ENCODE measurements at places on chromosomes 7 and 10.

DNA sequence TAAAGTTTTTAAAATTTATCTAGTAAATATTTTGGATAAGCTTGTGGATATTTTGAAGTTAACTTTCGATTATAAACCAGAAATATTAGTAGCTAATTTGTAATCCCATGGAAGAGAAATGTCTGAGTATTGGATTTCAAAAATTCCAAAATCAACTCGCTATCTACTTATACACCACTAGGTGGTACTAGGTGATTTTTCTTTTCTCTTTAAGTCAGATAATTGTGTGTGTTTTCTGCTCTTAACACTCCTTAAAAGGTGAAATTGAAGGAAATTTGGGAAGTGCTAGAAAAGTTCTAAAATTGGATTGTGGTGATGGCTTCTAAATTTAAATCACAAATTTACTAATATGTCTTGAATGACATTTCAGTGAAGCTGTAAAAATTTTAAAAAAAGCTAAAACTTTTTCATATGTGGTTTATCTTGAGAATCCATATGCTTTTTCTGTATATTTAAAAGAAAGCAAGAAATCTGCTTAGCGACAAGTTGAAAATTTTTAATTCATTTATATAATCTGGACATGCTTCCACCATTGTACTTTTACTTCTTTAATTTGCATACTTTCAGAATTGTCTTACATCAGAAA, 90.2 kb downstream of the IPMK start:
- peak; percentile 10 for DNase-seq

DNA sequence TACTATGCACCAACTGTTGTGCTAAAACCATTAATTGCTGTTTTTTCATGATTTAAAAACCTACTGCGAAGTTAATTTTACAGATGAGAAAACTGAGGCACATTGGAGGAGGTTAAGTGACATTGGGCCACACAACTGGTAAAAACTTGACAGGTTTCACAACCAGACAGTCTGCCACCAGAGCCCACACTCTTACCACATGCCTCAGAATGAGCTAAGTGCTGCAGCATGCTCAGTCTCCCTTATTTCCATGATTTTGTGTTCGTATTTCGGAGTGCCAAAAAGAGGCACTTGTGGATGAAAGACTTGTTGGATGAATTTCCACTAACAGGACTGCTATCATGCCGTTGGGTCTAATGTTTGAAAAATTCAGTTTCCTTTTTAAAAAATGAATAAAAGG, 77.4 kb downstream of the PCLO start:
- no peak for DNase-seq

DNA sequence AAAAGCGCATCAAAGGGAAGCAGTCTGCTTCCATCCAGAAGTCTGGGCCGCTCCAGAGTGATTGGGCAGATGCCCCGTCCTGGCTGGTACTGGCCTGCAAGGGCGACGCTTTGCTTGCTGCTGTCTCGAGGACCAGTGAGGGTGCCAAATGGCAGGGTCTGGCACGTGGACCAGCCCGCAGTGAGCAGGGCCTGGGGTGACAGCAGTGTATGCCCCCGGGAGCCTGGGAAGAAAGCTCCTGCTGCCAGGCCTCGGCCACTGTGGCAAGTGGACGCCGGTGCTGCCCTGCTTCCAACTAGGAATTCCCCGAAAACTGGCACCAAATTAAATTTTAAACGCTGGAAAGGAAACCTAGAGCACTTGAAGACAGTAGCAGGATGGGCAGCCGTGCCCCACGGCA, 357.0 kb upstream of the MKI67 start:
- DNase-seq = no peak

- no peak for DNase-seq
These were observed 168.4 kb downstream of the SEMA3D start for GRCh38 chr7:85018498-85018897.

- DNase-seq = no peak
These were observed 80.5 kb downstream of the TBXAS1 start for GRCh38 chr7:139909379-139910050.

DNA sequence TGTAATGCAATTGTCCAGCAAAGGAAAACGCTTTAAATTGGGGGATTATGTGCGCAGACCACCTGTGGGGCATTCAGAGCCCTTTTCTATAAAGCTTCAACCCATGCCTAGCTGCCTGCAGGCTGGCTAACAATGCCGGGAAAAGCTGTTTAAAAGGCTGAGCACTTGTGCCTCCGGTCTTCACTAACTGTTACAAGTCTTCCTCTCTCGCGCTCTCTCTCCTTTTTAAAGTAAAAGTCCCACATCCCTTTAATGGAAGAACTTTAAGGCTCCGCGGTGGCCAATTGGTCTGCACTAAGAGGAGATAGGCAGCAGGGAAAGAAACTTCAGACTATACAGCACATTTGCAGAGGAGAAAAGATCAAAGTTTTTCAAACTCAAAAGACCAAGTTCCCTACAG, 4.6 kb downstream of the FZD8 start:
- no peak for DNase-seq

DNA sequence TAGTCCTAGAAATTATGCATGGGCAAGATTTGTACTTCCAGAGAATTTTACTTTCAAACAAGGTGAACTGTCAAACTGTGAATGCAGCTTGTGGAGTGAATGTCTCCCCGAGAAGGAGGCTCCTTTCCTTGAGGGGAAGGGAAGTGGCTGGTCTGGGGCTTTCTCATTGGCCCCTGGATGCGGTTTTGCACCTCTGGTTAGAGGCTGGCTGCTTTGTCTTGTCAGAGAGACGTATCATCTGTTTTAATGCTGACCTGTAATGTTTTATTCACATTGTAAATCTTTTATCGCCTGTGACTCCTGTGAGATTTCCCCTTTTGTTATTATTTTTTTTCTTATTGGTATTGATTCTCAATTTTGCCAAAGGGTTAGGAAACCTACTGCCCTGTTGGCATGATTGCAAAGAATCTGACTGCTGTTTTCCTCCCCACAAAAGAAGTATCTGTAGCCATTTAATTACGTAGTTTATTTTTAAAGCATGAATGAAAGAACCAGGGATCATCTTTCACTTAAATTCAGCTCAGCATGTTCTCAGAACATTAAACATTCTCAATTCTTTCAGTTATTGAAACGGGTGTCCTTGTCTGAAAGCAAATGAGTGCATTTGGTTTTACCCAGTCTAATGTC, 238.3 kb upstream of the NFE2L3 start:
- no peak for DNase-seq

- DNase-seq = peak; percentile 20
These were observed 461.2 kb downstream of the SDK1 start for GRCh38 chr7:3762146-3762831.

- no peak for DNase-seq
These were observed 33.5 kb downstream of the OSBPL3 start for GRCh38 chr7:24946467-24946866.

GRCh38 chr7:104156842-104157277, 51.0 kb downstream of the ORC5 start:
- no peak for DNase-seq

GRCh38 chr10:123250640-123251039, 96.4 kb downstream of the BUB3 start:
- no peak for DNase-seq

DNA sequence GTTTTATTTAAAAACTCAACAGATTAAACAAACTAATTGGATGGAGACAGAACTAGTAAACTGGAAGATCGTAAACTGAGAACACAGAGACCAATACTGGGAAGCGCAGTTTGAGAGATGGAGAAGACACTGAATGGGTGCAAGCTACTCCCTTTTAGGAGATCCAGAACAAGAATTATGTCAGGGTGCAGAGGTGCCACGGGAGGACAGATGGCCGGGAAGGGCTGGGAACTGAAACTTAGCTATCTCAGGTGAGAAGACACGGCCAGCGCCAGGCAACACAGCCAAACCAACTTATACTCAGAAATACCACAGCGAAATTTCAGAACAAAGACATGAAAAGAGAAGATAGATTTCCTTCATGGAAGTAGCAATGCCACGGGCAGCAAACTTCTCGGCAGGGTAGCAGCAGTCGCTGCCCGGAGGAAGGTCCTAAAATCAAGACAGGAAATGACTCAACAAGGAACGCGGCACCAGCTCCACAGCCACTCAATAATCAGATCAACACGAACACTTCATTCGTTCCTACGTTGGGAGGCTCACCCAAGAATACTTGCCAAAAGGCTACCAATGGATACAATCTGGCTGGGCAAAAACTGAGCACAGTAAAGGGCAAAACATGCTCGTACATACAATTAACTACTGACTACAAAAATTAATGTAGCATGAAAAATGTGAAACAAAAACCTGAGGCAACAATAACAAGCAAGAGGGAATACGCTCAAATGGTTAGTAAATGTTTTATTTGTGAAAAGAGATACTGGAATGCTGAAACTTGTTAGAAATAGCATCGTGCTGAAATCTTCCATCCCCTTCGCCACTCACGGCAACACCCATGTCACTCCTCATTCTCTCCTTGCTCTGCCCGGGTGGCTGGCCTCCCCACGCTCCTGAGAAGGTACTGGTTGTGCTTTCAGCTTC, 2.2 kb upstream of the LRRC27 start:
- DNase-seq = peak; percentile 16

DNA sequence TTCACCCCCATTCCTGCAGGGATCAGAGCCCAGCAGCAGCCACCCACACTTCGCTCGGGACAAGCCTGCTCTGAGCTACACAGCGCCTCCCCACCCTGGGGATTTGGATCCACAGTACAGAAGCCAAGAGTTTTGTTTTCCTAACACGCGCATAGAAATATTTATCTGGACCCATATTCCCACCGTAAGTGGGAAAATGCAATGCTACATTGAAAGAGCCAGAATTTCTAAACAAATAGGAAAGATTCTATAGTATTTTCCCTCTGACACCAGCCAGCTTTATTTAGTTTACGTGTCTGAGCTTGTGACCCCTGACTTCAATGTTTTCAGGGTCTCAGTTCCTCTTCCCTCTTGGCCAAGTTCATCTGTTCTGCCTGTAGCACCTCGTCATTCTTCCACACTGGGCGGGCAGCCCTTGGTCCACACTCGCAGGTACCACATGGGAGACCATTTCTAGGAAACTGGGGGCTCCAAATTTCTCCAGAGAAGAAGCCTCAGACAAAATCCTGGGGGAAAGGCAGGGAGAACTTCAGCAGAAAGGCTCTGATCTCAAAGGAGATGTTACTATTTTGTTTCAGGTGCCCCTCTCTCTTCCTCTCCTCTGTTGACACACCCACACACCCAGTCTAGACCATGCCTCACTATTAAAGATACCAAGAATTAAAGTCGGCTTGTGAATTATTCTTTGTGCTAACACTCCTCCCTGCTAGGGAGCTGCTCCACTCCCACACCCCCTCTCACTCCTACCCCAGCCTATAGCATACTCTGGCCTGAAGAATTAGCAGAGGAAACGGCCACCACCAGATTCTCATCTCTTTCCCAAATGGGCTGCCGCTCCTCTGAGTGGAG, 116.0 kb upstream of the PCGF5 start:
- peak; percentile 43 for DNase-seq

- DNase-seq = no peak
These were observed 513.6 kb downstream of the HTR7 start for GRCh38 chr10:90344226-90344625.

Measured in germinal center (tissue), 1 donor.